Iris pigment epithelial cell (primary cell): ENCODE measurements at places on chromosomes 1 and 21.
A peak's percentile ranks its signal among the peaks of the same experiment; 100 is the strongest.

DNA sequence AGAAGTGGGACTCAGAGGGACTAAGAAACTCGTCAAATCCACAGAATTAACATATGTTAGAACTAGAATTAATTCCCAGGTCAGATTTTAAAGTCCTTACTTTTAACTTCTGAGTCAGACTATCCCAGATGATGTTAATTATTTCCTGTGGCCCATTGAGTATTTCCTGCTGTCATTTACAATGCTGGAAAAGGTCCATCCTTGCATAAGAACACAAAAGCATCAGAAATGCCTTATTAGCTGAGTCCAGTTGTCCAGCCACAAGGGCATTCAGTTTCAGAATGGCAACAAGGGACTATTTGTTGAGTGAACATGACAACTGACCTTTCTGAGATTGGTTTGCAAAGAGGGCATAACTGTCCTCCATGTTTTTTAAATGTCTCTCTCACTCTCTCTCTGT is 16.5 kb upstream of the HIVEP3 start:
- peak; percentile 49 for DNase-seq

GRCh38 chr1:180190091-180190490 is 35.4 kb downstream of the QSOX1 start:
- no peak for DNase-seq

GRCh38 chr1:51818487-51818886 is 60.0 kb downstream of the NRDC start:
- no peak for DNase-seq

GRCh38 chr1:226064816-226065248 is 2.3 kb downstream of the H3-3A start:
- peak; percentile 69 for DNase-seq

DNA sequence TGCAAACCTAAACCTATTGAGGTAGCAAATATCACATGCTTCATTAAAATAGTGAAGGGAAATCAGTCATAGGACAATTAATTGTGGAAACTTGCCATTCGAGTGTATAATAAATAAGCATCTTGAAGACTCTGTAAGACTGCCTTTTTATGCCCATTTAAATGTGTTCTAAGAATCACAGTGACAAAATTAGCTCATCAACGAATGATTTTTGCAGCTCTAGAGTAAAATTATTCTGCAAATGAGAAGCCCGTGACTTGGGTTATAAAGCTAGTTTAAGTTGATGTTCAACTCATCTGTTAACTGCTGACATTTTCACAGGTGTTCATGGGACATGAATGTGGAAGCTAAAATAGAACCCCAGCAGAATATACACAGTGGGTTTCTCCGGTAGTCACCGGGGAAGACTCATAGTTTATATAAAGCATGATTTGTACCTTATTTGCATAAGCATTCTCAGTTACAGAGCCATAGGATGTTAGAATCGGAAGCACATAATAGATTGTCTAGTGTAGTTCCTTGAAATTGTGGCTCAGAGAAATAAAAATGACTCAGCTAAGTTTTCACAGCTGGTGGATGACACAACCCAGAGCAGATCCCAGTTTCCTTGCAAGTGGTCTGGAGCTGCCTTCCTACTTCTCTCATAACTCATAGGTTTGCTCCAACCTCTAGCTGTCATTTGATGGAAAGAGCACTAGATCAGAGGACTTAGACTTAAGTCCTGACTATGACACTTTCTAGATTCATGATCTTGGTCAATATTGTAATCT is 107.3 kb downstream of the UCHL5 start:
- DNase-seq: peak; percentile 92
